Cortex of kidney (tissue), 1 donor: ENCODE measurements at places on chromosomes 2 and 18.

- no peak for DNase-seq
These were observed 49.9 kb downstream of the CD8B2 start for GRCh38 chr2:106537047-106537446.

DNA sequence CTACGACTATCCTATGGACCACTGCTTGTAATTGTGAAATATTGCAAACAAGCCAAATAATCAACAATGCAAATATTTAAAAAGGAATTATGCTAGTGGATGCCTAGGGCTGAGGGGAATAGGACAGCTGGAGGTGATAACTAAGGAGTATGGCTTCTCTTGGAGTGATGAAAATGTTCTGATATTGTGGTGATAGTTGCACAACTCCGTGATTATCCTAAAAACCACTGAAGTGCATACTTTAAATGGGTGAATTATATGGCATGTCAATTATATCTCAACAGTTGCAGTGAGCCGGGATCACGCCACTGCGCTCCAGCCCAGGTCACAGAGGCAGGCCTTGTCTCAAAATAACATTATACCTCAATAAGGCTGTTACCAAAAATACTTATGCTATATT lies 125.1 kb upstream of the SH3BP4 start:
- no peak for DNase-seq

GRCh38 chr2:136407952-136408318 lies 290.0 kb upstream of the CXCR4 start:
- DNase-seq = no peak

DNA sequence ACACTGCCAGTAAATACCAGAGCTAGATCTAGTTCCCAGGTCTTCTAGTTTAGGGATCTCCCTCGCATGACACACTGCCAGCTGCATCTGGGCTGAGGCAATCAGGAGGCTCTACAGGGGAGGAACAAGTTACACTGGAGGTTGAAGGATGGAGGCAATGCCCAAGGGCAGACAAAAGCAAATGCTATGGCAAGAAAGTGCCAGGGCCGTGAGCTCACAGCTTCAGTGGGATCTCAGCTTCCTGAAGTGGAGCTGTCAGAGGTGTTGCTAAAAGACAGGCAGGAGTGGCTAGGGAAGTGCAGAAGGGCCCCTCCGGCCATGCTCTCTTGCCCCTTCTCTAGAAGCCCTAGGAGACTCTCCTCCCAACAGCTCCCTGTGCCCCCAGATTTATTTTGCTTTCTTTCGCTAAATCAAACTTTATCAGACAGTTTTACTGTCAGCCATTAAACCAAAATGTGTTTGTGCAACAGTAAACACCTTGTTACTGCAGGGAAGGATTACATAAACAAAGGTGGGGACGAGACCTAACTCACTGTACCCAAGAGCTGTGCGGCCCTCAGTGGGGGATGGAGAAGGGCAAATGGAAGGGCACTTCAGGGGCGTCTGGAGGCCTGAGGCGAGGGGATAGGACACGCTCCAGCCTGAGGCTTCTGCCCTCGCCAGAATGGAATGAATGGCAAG lies 39.4 kb upstream of the PKDCC start:
- DNase-seq = no peak

DNA sequence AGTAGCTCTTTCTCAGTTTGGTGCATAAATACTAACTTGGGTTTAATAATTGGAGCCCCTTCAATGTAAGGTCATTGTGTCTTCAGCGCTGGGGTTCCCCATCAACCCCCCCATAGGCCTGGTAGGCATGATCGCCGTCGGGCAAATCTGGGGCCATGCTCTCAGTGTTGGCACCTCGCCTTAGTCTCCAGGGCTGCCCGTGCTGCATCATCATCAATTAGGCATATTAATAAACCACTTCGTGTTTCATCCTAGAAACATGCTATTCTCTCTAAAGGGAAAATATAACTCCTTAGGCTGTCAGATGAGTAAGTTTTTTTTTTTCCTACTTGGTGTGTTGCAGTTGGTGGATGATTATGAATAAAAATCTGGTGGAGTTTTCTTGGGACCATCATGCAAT lies 96.7 kb upstream of the IL1R2 start:
- DNase-seq = no peak

DNA sequence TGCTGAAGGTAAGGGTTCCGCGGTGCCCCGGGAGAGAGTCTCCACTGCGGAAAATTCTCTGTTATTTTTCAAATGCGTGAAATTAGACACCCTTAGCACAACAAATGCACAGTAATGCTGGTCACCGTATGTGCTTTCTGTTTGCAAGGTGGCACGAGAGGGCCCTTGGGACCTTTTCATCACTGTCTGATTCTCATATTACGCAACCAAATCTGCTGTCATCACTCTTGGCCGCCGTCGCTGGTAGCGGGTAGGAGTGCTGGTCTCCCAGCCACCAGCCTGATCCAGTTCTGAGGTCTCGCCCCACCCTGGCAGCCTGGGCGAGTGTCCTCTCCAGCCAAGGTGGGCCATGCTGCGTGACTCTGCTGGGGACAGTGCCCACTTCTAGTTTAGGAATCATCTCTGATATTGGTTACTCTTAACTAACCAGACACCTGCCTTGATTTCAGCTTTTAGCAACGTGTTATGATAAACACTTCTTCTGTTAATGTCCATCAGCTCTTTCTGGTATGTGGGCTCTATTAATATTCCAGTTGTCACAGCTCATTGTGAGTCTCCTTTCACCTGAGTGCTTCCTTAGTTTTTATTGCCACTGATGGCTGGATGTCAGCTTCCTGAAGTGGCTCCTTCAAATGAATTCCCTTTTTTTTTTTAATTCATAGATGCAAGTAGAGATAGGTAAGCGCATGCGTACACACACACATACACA lies 199.4 kb downstream of the GBX2 start:
- DNase-seq = no peak

- DNase-seq = no peak
These were observed 60.4 kb downstream of the ANO7 start for GRCh38 chr2:241248897-241249296.

GRCh38 chr2:47402805-47403608 lies at the start of gene MSH2:
MSH2 (plus strand) TSS chr2:47403156; CDS start chr2:47403192, 36 bp downstream.
- DNase-seq = peak; percentile 88

- DNase-seq = no peak
These were observed 161.1 kb downstream of the ESCO1 start for GRCh38 chr18:21439431-21439846.

DNA sequence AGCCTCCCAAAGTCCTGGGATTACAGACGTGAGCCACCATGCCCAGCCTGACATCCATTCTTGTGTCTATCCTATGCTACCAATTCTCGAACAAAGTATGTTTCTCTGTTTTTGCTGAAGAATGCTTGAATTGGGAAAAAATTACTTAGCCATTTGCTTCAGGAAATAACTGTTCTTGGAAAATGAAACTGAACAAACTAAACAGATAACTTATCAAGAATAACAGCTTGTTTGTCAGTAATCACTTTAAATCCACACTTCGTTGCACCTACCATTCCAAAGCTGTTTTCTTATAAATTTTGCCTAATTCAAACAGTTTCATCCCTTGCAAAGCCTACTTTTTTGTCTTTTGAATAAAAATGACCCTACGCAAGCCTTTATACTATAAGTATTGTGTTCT lies 672.9 kb downstream of the SUCLG1 start:
- DNase-seq = no peak

- no peak for DNase-seq
These were observed 152.7 kb downstream of the CERS6 start for GRCh38 chr2:168608796-168609195.

DNA sequence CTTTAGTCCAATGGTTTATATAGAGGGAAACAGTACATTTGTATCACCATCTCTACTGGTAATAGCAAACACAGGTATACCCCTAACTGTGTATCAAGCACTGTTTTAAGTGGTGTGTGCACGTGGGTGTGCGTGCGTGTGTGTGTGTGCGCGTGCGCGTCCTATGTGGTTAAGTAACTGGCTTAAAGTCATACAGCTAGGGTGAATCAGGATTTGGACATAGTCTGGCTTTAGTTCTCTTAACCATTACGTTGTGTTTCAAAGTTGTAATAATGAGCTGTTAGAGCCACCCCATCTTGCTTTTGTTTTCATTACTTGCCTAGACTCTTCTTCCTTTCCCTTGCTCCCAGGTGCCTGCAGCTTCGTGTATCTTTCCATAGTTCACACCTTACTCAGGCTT lies 2.1 kb downstream of the HADHB start:
- no peak for DNase-seq

DNA sequence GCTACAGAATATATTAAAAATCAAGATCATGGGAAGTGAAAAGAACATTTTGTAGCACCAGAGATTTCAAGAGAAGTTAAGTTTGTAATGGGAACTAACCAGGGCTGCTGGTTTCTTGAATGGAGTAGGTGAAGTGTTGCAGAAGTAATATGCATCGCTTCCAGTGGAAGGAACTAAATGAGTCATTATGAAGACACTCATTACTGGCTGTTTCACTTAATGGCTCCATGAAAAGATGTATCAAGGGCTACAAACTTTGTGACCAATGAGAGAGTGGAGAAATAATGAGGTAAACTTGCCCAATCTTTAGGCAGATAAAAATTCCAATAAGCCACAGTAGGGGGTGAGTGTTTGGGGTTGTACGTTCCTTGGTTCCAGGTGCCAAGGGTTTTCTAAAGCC lies 380.4 kb upstream of the POU3F3 start:
- DNase-seq = no peak

GRCh38 chr2:153864022-153864421 lies 7.7 kb upstream of the GALNT13 start:
- no peak for DNase-seq

DNA sequence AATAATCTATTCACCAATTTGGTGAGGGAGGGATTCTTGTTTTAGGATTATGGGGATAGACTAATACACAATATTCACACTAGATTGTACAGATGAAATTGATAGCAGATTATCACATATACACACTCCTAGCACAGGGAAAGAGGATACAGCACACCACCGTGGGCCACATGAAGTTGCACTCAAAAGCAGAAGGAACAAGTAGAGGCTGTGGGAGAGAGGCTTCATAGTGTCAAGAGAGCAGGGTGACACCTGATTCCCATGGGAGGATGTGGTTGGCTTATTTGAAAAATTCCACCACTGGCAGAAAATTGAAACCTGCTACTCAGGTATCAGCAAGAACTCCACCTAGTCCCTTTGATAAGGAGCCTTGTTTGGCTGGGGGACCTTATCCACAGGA lies 395.6 kb downstream of the SPAG16 start:
- DNase-seq = no peak

- no peak for DNase-seq
These were observed 13.2 kb upstream of the CD302 start for GRCh38 chr2:159811232-159811631.

- no peak for DNase-seq
These were observed 37.7 kb upstream of the SMAD2 start for GRCh38 chr18:47968006-47968676.

DNA sequence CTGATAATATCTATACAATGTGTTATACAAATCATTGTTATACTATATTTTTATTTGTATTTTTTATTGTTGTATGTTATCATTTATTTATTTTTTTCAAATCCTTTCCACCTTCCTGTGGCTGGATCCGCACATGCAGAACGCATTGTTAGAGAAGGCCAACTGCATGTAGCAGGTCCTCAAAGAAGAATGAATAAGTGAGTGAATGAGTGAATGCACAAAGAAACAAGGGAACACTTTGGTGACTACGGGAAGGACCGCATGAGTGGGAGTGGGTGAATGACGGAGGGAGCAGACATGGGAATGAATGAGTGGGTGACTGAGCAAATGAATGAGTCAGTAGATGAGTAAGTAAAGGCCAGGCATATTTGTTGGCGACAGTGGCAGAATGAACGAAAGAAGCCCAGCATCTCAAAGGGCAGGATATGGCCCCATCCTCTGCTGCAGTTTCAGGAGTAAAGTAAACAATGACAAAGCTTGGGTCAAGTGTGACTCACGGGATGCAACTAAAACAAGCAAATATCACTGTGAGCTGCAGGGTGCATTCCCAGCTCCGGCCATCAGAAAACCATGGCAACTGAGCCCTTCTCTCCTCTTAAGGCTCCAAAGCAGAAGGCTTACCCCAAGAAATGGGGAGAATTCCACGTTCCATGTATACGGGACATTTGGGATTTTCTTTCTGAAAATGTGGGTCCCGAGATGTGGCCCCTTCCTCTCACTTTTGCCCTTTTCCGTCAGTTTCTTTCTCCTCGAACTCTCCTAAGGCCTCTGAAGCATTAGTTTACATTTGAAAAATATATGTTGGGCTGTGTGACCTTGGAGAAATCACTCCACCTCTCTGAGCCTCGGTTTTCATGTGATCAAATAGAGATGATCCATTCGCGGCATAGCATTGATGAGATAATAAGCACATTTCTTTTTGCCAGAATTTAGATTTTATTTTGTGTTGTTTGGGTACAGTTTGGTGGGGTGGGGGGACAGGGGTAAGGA lies 24.5 kb downstream of the KCNF1 start:
- DNase-seq = no peak

- DNase-seq = no peak
These were observed 969.6 kb upstream of the PIK3C3 start for GRCh38 chr18:40985436-40985835.

GRCh38 chr2:230329946-230330605 lies 3.1 kb downstream of the SP140L start:
- no peak for DNase-seq

DNA sequence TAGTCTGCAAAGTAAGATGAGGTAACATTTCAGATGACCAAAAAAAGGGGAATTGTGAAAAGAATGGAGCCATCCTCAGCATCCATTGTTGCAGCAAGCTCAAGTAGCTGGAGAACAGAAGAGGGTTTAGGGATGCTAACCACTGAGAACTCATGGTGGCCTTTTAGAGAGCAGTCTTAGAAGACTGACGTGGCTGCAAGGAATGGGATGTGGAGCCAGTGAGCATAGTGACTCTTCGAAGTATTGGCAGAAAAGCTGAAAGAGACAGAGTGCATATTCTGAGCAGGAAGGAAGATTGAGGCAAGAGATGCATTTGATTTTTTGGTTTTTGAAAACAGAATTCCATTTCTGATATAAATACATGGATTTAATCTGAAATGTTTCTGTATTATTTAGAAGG lies 151.2 kb downstream of the UBE2E3 start:
- DNase-seq = no peak

GRCh38 chr2:69387770-69388481 lies 899 bp upstream of the GFPT1 start:
- DNase-seq = no peak

GRCh38 chr2:158214431-158214830 lies 112.8 kb downstream of the UPP2 start:
- no peak for DNase-seq

- DNase-seq = no peak
These were observed 19.6 kb upstream of the NDUFV2 start for GRCh38 chr18:9082711-9083510.

DNA sequence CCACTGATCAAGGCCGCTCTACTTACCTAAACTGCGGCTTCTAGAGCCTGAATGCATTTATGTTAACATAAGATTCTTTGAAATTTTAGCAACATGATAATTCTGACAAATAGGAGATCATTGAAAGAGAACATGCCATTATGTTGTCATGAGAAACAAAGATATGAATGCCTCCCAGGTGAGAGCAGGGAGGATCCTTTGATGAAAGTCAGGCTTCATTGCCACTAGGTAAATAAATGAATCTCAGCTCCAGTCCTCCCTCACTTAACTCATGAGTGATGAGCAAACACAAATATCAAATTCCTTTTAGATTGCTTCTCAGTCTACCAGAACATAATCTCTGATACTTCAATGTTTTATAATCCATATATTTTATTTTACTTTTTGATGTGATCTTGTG lies 463.2 kb upstream of the CDH7 start:
- no peak for DNase-seq
